ENCODE measurements at places on chromosomes 5 and 9.

DNA sequence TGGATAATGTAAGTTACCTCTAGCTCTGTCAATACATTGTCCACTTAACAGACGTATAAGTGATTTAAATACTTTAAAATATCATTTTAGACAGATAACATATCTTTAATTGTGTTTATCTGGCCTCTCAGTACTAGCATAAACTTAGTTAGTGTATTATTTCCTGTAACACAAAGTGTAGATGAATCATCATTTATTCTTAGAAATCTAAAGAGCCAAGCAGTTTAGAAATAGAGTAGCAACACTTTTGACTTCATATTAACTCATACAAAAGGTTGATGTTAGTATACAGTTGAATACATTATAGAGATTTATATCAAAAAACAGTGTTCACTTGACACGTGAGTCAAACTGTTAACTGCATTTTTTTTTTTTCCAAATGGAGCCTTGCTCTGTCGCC, 18.0 kb downstream of the NCBP1 start:
- no peak for DNase-seq

GRCh38 chr5:3659907-3660306, 64.3 kb downstream of the IRX1 start:
- no peak for DNase-seq

GRCh38 chr5:119031905-119032304, 39.0 kb upstream of the DMXL1 start:
- no peak for DNase-seq

DNA sequence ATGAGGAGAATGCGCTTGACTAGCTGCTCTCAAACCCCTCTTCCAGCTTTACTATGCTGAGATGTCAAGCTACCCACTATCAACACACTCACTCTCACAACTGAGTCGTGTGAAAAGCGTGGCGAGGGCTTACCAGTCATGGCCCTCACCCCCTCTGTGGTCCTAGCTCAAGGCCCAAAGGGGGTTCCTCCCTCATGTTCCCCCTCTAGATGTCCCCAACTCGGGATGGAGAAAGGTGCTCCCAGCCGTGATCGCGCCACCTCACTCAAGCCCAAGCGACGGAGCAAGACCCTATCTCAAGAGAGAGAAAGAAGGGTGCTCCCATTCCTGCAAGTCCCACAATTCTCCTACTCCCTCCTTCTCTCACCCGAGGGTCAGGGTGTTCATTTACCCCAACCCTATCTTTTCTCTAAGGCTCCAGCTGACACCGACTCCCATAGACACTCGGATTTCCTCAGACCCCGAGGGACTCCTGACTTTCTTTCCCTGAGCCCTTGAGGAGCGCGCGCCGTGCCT, 559 bp downstream of the SLC38A9 start:
- DNase-seq, result no peak

DNA sequence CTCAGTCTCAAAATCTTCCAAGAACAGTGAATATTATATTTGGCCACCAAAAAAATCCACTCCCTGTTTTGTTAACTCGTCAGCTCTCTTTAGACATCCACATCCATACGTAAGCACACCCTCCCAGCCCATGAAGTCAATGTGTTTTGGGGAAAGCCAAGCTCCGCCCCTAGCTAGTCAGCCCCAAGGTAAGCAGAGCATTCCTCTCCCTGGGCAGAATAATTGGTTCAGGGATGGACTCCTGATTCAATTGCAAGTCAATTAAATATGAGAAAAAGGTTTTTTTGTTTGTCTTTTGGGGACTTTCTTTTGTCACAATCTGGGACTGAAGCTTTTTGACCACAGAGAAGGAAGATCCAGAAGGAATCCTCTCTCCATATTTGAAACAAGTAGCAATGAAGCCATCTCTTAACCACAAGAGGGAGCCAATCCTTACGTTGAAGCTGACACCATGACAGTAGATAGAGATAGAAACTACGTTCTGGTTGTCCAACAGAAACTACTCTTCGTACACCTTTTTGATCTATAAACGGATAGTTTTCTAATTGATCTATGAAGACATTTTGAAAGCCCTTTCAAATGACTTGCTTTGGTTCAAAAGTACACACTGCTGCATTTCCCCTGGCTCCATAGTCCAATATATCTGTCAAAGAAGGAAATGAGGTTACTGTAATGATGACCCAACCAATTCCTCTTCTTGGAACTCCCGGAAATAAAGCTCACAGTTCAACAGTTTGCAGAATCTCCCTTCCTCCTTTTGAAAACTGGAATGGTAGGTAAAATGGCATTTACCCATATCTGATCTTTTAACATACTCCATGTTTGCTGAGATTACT, 166.4 kb downstream of the TLE1 start:
- DNase-seq, result peak; percentile 49

GRCh38 chr9:4228606-4229005, 71.3 kb downstream of the GLIS3 start:
- no peak for DNase-seq

DNA sequence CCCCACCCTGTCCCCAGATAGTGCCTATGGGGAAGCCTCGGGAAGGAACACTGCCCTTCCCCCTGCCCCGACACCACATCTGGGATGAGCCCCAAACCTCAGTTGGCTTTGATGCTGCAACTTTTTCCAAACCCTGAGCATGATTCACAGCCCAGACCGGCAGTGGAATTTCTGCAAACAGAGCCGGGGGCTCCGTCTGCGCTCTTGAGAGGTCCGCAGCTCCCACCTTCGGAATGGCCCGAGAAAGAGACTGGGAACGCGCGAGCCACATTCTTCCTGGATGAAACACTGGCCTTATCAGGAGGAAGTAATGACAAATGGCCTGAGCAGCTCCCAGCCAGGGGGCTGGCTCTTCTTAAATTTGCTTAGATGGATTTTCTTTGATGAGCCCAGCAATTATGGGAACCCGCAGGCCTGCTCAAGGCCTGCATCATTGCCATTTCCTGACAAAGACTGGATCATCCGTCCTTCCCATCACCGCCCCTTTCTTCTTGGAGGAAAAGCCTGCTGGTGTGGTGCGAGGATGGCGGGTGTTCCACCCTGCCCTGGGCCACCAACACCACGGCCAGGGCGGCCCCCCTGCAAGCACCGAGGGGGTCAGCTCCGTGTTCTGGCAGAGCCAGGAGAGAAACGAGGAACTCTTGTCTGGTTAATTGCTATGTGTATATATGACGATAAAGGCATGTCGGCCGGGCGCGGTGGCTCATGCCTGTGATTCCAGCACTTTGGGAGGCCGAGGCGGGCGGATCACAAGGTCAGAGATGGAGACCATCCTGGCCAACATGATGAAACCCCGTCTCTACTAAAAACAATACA, 38.8 kb upstream of the COL5A1 start:
- DNase-seq, result no peak

DNA sequence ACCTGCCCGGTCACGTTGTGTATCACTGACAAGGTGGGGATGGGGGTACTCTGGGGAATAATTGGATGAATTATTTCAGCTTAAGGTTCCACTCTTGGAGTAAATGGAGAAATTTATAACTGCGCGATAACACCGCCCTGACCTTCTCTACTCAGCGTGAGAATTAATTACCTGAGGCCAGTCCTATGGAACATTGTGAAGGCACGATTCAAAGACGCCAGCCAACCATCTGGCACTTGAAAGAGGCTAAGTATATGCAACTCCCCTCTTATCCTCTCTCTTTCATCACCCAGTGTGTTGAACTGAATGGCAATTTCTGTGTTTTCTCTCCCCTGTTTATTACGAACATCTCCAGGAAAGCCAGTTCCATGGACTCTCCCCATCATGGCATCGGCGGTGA, 235.5 kb upstream of the TUT7 start:
- no peak for DNase-seq

DNA sequence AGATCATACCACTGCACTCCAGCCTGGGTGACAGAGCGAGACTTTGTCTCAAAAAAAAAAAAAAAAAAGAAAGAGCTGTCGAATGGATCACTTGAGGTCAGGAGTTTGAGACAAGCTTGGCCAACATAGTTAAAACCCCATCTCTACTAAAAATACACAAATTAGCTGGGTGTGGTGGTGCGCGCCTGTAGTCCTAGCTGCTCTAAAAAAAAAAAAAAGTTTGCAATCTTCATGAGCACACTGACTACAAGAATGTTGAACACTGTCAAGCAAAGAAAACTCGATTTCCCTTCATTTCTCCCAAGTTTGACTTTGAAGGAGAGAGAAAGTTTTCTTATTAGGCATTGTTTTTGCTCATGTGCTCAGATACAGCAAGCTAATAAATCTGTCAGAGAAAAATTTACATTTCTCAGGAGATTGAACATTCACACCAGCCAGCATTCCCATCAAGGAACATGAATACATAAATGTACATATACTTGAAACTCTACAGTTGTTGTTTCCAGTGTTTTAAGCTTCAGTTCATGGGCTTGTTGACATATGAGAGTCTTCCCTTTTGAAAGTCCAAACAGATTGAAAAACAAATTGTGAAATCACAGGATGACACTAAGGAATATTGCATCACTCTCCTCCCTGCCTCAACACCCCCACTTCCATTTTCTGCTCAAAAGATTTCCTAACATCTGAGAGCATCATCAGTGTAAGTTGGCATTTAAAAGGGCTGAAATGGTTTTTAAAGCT, 81.8 kb downstream of the ARRDC3 start:
- DNase-seq, result no peak

- DNase-seq, result no peak
Observed at GRCh38 chr9:35075358-35075757, 2.9 kb upstream of the VCP start.

DNA sequence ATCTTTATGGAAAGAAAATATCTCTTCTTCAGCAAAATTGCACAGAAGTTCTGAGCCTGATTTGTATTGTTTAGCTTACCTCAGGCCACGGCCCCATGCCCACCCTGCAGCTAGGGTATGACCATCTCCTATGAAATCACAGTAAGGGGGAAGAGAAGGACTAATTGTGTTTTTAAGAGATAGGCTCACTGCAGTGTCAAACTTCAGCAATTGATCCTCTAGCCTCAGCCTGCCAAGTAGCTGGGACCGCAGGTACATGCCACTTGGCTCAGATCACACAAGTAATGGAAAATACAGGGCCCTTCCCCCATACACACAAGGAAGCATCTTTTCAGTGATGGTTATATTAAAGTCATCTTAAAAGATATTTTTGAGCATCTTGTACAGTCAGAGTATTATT, 60.0 kb downstream of the DMAC1 start:
- no peak for DNase-seq

DNA sequence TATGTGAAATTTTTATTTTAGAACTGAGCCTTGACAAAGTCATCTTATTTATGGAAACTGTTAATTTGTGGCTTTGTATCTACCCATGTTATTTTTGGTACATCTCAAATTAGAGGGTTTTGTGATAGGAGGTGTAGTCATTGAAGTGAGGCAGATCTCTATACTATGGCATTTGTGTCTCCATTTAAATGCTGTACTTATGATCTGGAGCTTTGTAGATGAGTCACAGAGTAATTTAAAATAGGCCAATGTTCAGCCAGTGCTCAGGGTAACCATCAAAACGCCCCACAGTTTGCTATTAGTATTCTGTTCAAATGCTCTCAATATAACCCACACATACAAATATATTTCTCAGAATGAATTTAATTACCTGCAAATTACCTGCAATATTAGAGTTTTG, 351.5 kb upstream of the KLF9 start:
- DNase-seq, result no peak

DNA sequence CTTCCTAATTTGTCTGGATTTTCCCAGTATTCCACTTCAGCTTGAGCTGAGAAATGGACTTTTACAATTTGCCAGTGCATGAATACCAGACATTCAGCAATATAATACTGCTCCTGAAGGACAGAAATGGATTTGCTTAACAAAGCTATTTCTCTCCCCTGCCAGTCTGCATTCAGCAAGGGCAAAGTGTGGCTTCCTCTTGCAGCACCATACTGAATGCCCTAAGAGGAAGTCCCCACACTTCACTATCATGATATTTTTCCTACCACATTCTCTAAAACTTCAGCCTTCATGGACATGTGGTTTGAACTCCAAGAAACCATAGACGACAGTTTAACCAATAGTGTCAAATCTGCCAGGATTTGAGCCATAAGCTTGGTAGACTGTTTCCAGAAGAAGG, 19.8 kb upstream of the TLE4 start:
- no peak for DNase-seq

DNA sequence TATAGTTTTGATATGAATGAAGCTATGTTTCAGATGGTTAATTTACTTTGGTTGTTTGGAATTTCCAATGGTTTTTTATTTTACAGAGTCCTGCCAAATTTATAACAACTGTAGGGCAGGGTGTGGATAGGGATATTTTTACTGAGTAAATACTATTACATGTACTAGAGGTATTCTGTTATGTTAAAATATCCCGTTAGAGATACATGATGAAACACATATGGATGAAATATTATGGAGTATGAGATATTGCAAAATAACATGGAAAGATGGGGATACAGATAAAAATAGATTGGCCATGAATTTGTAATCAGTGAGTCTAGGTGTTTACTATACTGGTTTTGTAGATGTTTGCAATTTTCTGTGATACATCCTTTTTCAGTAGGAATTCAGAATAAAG, 76.7 kb downstream of the RAB24 start:
- DNase-seq, result no peak

DNA sequence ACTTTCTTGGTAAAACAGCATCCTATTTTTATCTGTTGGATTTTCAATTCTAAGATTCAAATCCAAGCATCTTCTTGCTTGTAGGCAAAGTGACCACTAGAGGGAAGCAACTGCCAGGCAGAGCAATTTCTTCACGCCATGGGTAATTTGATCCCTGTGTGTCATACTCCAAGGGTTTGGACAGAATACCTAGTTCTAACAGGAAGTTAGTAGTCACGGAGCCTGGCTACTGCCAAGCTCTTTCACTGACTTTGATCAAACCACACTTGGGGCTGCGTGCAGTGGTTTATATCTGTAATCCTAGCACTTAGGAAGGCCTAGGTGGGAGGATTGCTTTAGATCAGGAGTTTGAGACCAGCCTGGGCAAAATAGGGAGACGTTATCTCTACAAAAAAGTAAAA, 473.6 kb upstream of the TNC start:
- peak; percentile 94 for DNase-seq

GRCh38 chr5:133842846-133843611, 125.4 kb downstream of the C5orf15 start:
- DNase-seq, result no peak

GRCh38 chr5:31614151-31615020, 24.5 kb upstream of the PDZD2 start:
- no peak for DNase-seq

DNA sequence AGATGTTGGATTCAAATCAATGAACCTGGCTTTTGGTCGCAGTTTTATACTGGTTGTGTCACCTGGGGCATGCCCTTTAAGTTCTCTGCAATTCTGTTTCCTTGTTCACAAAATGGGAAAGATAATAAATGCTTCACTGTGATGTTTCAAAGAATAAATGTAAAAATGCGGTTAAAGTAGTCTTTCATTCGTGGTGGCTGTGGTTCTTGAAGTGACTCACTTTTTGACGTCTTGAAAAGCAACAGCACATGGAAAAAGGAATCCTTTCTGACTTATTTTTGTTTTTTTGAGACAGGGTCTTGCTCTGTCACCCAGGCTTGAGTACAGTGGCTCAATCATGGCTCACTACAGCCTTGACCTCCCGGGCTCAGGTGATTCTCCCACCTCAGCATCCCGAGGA, 88.4 kb upstream of the SLIT3 start:
- DNase-seq, result no peak
